ENCODE measurements at places on chromosomes 1 and 21.

DNA sequence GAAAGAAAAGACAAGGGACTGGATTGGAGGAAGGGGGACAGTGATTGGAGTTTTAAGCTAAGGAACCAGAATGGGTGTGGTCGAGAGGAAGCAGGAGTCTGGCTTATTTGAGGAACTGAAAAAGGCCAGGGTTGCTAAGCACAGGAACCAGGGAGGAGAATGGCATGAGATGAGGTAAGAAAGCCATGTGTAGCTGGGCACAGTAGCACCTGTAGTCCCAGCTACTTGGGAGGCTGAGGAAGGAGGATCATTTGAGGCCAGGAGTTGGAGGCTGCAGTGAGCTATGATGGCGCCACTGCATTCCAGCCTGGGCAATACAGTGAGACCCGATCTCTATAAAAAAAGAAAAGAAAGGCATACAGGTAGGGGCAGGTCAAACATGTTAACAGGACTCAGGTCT is 8.1 kb upstream of the KHDRBS1 start:
- DNase-seq, result no peak

- DNase-seq, result no peak
Observed at GRCh38 chr1:234746798-234747196, 136.8 kb upstream of the IRF2BP2 start.

GRCh38 chr1:86054396-86054795 is 102.2 kb downstream of the COL24A1 start:
- no peak for DNase-seq

GRCh38 chr1:152743371-152744145 is 14.3 kb upstream of the KPRP start:
- no peak for DNase-seq

DNA sequence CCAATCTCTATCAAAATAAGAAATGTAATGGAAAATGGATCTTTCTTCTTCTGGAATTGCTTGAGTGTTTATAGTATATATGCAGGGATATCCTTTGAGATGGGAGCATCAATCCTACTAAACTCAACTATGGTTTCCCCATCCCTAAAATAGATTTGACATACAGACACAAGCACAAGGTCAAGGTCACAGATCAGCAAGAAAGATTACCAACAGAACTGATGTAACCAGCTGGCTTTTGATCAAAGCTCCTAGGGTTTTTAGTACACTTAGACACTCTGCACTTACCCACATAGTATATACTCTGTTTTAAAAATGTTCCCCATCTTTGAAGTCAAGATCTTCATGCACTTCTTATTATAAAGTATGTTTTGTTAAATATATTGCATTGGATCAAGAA is 85.5 kb downstream of the NRIP1 start:
- no peak for DNase-seq

DNA sequence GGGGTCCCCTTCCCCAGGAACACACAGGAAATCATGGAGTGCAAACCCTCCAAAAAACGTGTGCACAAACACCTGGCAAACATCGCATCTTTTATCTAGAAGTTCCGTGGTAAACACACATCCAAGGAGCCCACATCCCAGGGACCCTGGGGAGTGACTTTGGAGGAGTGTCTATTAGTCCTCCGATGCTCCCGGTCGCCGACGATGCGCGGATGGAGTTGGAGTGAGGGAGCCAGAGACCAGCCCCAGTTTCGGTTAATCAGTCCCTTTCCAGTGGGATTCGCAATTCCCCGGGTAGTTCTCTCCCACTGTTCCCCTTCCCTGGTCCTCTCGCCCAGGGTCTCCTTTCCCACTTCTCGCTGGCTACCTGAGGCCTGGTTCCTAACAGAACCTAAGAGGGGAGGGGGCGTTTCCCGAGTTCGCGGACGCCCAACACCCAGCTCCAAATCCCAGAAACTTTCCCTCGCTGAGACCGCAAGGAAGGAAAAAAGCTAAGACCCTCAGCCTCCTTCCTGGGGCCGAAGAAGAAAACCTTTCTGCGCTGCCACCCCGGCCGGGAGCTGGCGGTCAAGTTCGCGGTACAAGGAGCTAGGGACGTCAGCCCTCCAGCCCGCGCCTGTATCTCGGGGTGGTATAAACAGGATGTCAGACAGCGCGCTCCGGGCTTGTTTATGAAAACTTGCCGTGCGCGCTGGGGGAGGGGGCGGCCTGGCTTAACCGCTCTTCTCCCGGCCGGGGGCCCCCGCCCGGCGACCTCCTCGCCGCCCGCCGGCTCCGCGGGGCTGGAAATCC is 787 bp downstream of the JAK1 start:
- peak; percentile 45 for DNase-seq

DNA sequence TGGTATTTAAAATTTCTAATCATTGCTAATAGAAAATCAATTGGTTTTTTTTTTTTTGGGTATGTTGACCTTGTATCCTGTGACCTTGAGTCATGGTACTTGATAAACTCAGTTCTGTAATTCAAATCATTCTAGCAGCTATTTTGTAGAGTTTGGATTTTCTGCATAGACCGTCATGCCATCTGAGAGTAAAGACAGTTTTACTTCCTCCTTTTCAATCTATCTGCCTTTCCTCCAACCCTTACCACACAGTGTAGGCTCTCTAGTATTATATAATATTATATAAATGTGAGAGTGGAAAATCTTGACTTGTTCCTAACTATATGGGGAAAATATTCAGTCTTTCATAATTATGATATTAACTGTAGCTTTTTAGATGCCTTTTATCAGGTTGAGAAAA is 7.0 kb downstream of the TDRD5 start:
- no peak for DNase-seq

DNA sequence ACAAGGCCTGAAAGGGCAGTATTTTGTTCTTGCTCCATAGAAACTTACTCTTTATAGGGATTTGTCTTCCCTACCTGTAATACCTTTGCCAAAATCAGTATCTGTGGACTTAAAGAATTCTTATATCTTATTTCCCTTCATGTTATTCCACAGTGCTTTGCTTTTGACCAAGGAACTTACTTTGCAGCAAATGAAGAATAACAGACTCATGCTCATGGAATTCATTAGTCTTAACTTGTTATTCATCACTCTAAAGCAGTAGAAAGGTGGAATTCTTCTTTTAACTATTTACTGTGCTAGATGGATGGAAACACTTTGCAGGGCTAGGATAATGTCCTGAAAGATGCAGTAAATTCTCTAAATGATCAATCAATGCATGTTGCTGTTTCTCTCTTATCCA is 45.9 kb downstream of the DUSP10 start:
- no peak for DNase-seq

GRCh38 chr1:228211531-228212414 is 3.9 kb downstream of the OBSCN start:
- no peak for DNase-seq

- DNase-seq, result no peak
Observed at GRCh38 chr1:235511470-235512240, 7.4 kb upstream of the B3GALNT2 start.

- no peak for DNase-seq
Observed at GRCh38 chr1:147472966-147473732, 68.2 kb upstream of the BCL9 start.

GRCh38 chr1:193115629-193116227 is 6.1 kb upstream of the CDC73 start:
- DNase-seq, result no peak

GRCh38 chr1:233512538-233512937 is 101.4 kb upstream of the KCNK1 start:
- no peak for DNase-seq

DNA sequence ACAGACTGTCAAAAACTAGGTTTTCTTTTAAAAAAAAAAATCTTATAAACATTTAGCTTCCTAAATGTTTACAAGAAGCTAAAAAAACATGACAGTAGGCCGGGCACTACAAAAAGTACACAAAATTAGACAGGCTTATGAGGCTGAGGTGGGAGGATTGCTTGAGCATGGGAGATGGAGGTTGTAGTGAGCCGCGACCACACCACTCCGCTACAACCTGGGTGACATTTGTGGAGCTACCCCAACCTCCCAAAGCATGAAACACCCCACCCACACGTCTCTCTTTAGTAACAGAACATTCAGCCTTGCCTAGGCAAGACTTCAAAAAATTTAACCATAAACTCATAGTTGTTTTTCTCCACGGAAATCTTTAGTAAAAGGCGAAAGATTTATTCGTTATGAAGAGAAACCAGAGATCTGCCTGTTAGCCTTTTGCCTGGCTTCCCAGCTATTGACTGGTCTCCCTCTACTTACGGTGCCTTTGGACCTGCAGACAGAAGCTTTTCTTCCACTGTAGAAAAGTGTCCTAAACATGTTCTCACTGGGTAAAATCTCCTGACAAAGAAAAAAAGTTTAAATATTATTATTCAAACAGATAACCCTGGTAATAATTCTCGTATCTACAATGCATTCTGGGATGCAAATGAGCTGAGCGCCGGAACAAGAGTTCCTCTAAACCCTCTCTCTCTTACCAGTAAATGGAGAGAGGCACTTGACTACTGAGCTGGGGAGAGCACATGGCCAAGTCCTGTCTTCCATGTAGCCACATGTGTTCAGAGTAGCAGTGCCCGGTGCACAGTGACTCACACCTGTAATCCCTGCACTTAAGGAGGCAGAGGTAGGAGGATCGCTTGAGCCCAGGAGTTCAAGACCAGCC is 9.2 kb downstream of the RNU5D-1 start:
- DNase-seq, result no peak

GRCh38 chr1:66834926-66835325 is 33.9 kb upstream of the INSL5 start:
- no peak for DNase-seq

DNA sequence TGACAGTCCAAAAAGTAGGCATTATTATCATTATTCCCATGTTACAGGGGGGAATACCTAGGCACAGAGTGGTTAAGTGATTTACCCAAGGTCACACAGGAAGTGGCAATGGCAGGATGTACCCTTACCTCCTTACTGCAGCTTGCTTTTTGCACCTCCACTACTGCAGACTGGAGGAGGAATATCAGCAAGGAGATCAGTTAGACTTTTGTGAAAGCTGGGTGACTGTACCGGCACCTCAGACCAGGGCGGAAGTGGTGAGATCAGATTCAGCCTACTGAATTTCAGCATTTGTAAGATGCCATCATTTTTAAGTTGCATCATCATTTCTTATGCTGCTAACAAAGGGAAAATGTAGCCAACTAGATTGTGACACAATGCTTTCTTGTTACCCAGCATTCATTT is 4.5 kb downstream of the ADARB1 start:
- DNase-seq, result no peak

DNA sequence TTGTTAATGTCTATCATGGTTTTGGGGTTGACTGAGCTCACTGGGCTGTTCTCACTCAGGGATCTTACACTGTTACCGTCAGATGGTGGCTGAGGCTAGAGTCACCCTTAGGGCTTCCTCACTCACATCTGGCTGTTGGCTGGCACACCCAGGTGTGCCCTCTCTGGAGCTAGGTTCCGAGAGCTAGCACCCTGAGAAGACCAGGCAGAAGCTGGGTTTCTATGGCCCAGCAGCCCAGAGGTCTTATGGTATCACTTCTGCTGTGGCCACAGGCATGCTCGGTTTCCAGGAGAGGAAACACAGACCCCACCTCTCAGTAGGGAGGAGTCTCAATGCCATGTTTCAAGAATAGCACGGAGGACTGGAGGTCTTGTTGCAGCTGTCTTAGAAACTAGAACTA is 20.7 kb upstream of the KIF1B start:
- DNase-seq, result no peak

GRCh38 chr1:38727684-38728584 is 131.6 kb downstream of the RRAGC start:
- peak; percentile 40 for DNase-seq

DNA sequence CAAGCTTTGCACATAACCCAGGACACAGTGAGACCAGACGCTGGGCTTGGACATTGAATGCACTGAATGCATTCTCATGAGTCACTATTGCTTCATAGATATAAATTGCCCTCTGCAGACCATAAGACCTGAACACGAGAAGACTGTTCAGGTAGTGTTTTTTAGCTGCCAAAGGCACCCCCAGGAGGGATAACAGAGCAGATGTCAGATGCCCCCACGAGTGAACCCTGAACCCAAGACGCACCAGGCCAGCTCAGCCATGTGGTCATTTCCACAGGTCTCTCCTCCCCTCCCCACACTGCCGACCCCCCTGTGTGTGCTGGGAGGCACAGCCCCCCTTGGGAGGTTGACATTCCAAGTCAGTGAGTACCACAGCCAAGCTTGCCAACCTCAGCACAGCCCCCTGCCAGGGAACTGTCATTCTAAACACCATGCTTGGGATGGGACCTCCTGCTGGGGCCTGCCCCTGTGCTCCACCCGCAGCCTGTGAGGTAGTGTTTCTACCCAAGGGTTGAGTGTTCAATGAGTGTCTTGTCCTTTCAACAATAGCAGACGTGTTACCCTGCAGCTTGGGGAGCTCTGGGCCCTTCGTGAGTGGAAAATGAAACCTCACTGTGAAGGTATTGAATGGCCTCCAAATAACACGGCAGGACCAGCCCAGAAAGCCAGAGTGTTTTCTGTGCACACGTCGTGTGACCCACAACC is 68.2 kb downstream of the PSMG1 start:
- no peak for DNase-seq

DNA sequence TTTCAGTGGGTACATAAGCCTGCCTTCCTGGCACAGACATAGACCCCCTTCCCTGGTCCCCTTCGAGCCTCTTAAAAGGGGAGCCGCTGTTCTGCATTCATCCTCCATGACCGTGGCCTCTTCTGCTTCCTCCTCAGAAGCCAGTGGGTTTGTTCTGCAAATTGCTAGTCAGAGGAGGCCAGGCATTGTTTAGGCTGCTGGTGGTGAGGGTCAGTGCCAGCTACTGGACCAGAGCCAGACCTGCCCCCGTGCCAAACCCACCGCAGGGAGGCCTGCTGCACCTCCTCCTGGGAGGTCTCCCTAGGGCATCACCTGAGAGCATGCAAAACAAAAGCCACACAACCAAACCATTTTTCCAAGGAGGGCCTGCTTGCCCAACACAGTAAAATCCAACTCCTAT is 178.4 kb downstream of the MIS18A start:
- DNase-seq, result no peak

DNA sequence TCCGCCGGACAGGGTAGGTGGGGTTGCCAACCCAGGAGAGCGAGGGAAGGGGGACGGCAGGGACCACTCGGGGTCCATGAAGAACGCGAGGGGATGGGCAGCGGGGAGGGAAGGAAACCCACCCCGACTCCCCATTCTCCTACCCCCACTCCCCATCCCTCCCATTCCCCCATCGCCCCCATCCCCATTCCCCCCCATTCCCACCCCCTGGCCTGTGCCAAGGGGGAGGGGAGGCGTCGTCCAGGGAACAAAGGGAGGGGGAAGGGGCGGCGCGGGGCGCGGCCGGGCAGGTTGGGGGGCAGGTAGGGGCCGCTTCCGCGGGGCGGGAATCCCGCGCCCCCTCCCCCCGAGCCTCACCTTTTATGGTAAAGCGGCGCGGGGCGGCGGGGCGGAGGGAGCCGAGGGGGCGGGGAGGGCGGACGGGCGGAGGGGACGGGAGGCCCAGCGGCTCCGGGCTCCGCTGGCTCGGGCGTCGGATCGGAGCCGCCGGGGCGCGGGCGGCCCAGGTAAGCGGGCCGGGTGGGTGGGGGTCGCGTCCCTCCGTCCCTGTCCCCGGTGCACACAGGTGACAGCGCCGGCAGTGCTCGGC is at the start of gene FBLIM1:
Gene FBLIM1, plus strand, starts transcription at position 453 of the 589 bp plus-strand sequence. CDS start 6,189 bp downstream, outside the sequence.
- DNase-seq, result no peak
